ENCODE measurements at places on chromosomes 2 and 18.

- no peak for DNase-seq
Measured at GRCh38 chr2:157911750-157912149, 35.6 kb upstream of the ACVR1 start.

DNA sequence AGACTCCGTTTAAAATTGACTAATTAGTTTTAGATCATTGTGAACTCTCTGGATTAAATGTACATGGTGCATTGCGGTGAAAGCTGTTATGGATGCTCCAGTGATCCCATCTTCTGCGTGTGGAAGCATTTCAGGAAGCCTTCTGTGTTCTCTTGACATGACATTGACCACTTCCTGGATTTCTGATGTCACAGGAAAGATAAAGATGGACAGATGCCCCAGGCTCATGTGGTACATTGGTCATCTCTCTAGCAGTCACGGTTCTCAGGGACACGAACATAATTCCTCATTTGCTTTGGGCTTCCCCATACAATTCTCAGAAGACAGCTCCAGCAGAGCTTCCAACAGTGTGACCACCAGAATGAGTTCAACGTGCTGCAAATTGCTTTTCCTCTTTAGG is 26.9 kb downstream of the AGAP1 start:
- DNase-seq = no peak

GRCh38 chr2:156242874-156243273 is 89.6 kb downstream of the NR4A2 start:
- DNase-seq = no peak

- peak; percentile 21 for DNase-seq
Measured at GRCh38 chr18:46013484-46014189, 46.5 kb upstream of the EPG5 start.

DNA sequence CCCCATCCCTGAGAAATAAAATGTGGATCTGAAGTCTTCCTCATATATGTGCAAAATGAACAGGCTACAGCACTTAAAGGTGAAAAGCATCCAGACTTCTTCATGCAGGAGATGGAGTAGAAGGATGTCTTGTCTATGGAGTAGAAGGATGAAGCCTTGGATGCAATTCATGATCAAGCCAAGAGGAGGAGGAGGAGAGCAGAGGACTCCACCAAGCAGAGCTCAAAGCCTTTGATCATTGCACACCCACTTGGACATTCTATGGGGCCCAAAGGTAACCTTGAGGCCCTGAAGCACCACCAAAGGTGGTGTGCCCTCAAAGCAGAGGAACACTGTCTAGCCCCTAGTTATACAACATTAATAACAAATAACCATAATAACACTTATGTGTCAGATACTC is 17.3 kb downstream of the ACMSD start:
- DNase-seq = no peak

DNA sequence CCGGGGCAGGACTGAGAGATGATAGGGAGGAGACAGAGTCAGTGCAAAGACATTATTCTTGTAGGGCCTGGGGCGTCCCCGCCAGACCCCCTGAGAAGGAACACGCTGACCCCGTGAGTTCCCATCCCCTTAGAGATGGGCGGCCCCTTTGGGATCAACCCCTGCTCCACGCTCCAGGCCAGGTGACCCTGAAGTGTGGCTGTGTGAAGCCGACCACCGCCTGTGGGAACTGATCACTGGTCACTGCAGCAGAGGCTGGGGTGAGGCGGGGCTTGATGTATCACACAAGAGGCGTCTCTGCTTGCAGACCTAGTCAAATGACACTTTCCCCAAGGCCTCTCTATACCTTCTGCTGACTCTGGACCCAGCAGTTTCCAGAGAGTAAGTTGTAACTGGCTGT is 157.4 kb upstream of the TWIST2 start:
- peak; percentile 91 for DNase-seq

DNA sequence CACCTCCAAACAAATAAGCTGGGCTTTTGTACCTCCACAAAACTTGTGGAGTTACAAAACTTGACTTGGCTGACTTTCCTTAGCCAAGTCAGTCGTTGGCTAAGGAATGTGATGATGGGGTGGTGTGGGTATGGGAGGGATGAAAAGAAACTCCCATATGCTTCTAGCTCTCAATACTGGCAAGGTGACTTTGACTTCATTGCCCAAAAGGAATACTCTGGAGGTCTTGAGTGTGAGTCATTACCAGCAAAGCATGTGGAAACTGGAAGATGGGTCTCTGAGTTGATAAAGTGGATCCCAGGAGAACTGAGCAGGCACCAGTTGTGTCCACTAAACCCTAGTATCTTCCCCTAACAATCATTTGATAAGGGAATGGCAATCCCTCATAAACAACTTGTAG is 226.7 kb downstream of the GULP1 start:
- DNase-seq = no peak

GRCh38 chr2:158926478-158926948 is 41.9 kb upstream of the TANC1 start:
- no peak for DNase-seq

DNA sequence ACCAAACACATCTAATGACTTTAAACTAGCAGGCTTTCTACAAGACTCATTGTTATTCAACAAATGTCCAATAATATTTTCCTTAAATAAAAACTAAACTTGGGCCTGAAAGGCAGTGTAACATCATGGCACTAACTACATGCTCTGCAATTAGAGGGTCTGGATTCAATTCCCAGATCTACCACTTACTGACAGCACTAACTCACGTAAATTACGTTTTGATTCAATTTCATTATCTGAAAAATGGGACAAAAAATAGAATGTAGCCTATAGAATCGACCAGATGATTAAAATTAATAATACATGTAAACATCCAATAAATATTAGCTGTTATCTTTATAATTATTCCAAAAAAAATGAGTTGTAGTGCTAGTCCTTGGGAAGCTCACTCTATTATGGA is 98.0 kb upstream of the DDX18 start:
- no peak for DNase-seq

DNA sequence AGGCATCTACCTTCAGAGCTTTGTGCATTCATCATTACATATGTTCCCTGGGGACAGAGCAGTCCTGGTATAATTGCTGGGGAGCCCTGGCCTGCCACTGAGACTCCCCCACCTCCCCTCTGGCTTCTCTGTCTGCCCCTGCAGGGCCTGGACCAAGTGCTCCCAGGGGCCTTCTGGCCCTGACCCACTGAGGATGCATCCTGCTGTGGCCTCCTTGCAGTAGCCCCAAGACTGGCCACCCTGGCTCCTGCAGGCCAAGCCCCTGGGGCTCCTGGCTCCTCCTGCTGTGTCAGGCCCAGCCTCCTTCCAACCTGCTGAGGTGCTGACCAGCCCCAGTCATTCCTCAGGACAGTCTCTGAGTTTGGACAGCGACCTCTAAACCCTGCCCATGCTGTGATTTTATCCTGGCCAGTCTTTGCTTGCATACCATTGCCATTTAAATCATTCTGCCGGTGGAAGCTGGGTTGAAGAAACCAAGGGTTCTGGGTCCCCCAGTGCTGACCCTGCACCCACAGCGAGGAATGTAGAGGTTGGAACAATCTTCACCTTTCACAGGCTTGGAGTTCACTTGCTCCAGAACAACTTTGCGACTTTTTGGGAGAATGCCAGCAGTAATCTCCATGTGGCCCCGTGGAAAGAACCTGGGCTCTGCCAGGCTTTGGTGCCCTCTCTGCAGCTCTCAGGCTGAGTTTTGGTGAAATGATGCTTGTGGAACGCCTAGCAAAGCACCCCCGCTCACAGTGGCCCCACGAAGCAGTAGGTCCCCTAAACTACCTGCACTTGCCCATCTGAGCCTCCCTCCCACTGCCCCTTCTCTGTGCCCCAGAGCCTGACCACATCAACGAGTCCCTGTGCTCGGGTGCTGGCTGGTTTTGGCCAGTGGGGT is 167.3 kb upstream of the GLI2 start:
- DNase-seq = no peak

DNA sequence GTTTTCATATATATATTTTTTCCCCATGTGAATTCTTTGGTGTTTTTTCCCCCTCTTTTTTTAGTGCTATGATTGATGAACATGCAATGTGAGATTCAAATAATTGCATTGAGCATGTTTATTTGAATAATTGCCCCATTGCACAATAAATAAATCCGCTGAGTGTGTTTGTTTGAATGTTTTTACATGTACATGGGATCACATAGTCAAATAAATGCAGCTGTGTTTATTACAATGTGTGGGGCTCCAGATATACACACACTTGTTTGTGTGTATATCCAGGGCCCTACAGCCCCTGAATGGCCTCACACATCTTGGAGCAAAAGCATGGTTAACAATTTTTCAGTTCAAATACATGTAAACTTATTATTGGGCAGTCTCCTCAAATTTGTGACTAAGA is 134.5 kb downstream of the ZEB2 start:
- DNase-seq = no peak

- no peak for DNase-seq
Measured at GRCh38 chr2:191747170-191747530, 69.2 kb downstream of the NABP1 start.

DNA sequence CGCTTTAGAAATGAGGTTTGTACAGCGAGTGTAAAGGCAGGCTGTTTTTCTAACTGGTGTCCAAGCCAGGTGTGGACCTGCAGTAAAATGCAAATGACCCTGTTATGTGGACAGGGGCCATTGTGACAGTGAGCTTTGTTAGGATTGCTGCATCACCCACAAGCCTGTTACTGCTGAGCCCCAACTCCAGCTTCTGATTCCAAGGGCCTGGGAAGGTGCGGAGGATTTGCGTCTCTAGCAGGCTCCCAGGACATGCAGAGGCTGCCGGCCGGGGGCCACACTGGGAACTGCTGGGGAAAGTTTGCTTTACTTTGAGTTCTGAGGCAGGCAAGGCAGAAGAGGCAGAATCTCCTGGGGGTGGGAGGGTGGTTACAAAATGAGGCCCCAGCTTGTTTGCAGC is 164.1 kb downstream of the GLI2 start:
- no peak for DNase-seq

DNA sequence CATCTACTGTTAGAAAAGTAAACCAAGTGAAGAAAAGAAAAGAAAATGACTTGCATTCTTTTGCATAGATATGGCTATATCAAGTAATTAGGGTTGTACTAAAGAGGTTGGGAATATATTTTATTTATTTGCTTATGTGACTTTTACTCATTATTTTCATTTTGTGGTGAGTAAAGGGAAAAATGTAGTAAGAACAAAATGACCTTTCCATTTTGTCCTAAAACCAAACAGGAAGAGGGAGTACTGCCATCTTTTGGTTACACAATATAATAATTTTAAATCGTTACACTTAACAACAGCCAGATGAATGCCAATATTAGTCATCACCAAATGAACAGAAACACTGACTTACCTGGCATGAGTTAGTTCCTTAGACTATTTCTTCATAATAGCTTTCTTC is 47.3 kb upstream of the NDUFV2 start:
- no peak for DNase-seq

Measured in esophagus muscularis mucosa (tissue), 4 donors.